T-helper 9 cell (primary cell): ENCODE measurements at places on chromosomes 6 and 20.

DNA sequence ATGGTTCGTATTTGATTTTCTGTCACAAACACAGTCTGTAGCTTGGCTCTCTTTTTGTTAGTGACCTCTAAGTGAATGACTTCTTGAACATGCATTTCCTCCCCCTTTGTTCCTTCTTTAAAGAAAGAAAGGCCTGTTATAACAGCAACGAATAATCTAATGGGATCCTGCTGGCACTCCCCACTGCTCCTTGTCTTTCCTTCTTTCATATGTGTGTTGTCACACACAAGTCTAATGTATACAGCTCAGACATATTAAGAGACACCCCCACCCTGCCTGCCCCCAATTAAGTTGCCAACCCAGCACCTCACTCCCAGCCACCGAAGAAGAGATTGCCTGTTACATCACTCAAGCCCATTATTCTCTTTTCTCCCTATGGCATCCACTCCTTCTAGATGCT is 4.9 kb upstream of the SAMD5 start:
- DNase-seq, result no peak

- DNase-seq, result no peak
These were observed 150.3 kb upstream of the INSM1 start for GRCh38 chr20:20217621-20218020.

GRCh38 chr20:48682529-48683363 is 145.1 kb downstream of the PREX1 start:
- no peak for DNase-seq

DNA sequence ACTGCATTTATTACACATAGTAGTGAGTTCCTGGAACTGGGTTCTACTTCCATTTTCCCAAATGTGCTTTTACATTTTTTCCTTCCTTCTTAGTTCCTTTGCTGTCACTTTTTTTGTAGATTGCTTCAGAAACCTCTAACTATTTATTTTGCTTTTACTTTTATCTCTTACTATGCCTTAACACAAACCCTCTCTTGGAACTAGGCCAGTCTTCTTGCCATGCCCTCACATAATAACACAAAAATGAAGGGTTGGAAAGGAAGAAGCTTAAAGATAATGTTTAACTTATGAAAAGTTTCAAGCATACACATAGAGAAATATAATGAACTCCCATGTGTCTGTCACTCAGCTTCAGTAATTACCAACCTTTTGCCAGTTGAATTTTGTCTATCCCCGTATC is 27.1 kb downstream of the TOP1 start:
- DNase-seq, result no peak

- DNase-seq, result no peak
These were observed 2.2 kb downstream of the HMGA1 start for GRCh38 chr6:34238585-34239499.

DNA sequence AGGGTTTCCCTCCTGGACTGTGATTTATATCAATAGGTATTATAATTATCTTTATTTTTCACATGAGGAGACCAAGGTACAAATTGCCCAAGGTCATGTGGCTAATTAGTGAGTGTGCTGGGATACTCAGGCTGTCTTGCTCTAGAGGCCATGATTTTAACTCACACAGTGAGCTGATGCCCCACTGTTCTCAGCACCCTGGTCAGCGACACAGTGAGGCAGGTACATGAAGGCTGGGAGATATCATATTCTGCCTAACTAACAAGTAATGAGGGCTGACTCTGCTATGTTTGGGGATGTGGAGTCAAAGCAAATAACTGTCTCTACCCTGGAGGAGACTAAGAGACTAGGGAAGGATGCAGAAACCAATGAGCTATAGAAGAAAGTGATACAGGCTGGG is 501.1 kb downstream of the PTPRT start:
- DNase-seq, result no peak

DNA sequence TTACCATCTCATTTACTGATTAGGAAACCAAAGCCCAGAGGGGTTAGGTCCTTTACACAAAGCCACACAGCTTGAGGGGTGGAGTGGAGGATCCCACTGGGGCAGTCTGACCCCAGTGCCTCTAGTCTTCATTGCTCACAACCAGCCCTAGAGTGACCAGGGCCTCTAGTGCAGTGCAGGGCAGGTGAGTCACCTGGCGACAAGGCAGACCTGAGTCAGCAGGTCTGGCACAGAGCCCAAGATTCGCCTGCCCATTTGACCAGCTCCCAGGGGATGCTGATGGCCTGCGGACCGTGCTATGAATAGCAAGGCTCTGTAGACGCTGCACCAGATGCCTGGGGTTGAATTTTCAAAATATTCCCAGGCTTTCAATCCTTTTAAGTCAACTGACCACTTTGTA is 29.9 kb downstream of the CDH26 start:
- no peak for DNase-seq

DNA sequence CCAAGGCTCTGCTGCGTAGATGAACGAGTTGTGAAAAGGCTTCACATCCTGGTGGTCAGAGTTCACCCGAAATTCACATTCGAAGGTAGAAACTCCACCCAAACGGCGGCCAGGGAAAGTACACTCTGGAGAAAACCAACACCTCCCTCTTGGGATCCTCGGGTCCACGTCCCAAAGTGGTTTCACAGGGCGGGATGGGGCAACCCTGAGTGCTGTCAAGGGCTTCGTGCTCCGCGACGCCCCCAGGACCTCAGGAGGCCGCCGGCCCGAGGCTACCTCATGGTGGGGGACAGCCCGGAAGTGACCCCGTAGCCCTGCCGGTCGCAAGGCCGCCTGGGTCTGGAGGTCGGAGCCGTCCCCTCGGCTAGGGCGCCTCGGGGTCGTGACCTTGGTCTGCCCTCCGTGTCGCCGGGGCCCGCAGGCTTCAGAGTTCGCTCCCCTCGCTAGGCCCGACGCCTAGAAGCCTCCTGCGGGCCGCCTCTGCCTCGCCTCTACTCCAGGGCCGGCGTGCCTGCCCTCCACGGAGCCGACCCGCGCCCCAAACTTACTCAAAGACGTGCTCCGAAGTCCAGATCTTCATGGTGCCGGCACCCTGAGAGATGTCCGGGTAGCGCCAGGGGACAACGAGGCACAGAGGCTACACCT is at the start of gene PRELID3B:
TSS of gene PRELID3B (minus strand) at position 636 of the 645 bp plus-strand sequence. CDS start at position 580, 56 bp downstream.
- no peak for DNase-seq

DNA sequence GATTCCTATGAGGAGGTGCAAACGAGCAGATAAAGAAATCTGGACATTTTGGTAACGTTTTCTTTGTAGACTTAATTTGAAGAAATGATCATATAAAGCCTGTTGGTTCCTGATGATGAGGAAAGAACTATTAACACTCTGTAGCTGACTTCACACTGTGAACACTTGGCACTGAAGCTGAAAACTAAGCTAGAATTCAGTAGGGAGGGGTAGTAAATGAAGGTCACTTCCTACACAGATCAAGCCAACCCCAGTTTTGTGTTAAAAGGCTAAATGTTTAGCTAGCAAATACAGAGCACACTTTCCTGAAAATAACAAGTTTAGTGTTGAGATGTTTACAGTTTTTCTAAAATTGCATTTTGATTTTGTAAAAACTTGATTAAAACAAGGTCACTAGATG is 296.2 kb upstream of the PRDM1 start:
- no peak for DNase-seq

DNA sequence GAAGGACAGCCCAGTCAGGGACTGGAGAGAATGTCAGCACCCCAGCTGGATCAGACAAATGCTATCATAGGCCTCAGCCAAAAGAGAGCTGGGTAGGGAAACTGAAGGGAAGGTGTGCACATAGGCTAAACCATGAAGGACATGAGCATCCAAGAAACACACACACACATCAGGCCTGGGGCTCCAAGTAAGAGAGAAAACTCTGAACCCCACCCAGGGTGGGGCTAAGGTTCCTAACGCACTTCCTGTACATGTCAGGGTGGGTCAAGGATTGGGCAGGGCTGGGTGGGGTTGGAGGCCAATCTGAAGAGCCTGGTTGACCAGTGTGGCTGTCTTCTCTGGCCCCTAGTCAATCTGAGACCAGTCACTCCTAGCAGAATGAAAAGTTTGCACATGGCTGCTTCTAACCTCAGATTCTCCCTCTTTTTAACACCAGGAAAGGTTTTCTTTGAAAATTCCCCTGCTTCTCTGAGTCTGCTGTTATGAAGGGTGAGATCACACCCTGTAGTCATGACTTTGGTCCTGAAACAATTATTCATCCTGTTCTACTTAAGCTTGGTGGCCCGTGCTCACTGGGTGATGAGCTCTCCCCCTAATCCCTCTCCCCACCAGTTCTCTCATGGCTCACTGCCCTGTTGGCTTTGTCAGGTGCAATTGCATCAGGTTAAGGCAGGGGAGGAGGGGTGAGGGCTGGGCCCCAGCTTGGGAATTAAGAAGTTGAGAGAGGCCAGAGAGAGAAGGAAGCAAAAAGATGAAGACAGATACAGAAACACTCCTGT is 88.4 kb downstream of the MAFB start:
- no peak for DNase-seq

DNA sequence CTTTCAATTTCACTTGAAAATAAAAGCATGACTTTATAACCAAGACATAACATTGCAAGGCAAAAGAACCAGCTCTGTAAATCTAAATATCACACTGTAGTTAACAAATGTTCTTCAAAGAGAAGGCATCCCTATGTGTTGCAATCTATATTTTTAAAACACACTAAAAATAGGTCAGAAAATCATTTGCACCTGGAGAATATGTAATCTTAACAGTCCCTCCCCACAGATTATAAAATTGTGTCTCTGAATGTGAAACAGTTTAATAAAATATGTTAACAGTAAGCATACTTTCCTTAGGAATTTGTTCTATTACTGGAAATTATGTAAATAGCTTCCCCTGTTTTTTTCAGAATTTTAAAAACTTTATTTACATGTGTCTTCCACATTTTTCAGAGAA is 351.9 kb downstream of the COL12A1 start:
- no peak for DNase-seq

GRCh38 chr20:33926425-33926824 is 67.3 kb upstream of the RALY start:
- no peak for DNase-seq

DNA sequence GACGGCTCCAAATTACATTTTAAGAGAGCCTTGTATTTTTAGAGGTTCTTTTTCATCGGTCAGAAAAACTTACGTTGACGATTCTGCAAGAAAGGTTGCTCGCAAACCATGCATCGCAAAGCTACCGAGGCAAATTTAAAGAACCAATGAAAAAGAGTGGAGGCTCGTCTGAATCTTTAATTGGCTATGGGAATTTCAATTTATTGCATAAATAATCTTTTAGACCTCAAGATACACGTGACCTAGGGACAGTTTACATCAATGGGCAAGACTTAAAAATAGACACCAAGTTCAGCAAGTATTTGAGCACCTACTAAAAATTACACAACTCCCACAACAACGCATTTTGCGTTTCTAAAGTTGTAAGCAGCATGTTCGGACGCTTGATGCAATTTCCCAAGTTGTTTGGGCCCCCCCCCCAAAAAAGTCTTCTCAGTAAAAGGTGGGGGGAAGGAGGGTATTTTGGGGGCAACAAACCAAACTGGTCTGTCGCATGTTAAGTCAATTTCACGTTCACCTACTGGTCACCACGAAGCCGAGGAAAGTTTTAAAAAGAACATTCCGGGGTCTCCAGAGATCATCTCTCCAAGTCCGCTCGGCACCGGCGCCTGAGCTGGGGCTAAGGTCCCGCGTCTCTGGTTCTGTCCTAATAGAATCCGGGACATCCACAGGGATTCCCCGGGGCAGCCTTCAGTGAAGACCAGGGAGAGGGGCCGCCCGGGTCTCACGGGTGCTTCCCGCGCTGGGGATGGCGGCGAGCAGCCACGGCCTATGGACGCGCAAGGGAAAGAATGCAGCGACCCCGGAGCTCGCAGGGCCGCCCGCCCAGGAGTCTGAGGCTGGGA is 851 bp downstream of the SNX5 start:
- DNase-seq, result no peak

DNA sequence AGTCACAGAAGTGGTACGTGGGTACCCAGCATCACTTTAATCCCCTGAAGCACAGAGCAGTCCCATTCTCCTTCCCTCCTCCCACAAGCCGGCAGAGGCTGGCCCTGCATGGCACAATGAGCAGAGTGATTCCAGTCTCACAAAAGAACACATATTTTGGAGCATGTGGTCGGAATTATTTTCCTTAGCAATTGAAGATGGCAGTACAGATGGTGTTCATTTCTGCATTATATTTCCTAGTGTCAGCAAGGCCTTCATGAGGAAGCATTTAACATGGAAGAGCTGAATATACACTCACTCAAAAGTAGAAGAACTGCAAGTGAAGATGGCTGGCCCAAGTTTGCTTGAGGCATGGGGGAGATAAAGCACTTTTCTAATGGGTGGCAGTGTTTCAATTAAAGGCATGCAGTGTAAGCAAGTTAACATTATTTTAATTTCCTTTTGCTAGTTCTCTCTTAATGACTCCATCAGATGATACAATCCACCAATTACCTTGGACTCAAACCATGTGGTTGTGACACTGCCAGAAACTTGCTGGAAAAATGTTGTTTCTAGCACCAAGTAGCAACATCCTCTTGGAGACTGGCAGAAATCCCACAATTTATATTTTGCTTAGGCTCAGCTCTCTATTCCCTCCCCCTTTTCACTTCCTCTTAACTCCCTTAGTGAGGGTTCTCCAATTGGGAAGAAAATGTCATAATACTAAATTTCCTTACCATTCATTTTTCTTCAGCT is 74.4 kb downstream of the ARHGAP18 start:
- no peak for DNase-seq

GRCh38 chr6:129105035-129105434 is 222.1 kb downstream of the LAMA2 start:
- no peak for DNase-seq

DNA sequence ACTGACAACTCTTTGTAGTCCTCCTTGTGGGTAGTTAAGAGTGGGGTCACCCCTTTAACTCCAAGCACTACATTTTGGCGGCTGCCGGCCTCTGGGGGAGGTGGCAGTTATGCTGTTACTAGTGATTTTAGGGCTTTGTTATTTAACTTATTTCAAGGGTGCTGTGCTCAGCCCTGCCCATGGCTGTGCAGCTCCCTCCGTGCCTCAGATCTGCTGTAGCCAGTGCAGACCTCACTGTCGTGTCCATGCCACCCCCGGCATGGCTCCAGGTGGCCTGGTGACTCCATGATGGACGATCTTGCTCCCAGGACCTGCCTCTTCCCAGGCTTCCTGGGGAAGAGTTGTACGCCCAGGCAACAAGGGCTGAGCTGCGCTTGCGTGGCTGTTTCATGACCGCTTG is 15.4 kb downstream of the UQCC2 start:
- DNase-seq, result no peak

DNA sequence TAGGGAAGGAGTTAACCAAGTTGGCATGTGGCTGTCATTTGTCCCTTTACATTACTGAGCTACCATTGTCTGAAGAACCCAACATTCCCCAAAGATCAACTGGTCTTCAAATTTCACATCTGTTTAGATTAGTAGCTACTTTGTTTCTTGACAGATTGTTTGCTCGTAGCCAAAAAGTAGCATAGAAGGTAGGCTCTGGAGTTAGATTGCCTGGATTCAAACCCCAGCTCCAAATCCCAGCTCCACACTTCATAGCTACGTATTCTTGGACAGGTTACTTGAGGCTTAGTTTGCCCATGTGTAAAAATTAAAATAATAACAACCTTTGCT is 1.1 kb downstream of the NFKBIL1 start:
- DNase-seq, result no peak
